ENCODE measurements at places on chromosomes 5 and 9. TPM values are rescaled to one million over a fixed set of nuclear protein-coding genes. Genes with fewer than 3 reads are reported as not detected.

- DNase-seq: no peak
Measured at GRCh38 chr9:4798281-4799032, 5.7 kb downstream of the RCL1 start.

DNA sequence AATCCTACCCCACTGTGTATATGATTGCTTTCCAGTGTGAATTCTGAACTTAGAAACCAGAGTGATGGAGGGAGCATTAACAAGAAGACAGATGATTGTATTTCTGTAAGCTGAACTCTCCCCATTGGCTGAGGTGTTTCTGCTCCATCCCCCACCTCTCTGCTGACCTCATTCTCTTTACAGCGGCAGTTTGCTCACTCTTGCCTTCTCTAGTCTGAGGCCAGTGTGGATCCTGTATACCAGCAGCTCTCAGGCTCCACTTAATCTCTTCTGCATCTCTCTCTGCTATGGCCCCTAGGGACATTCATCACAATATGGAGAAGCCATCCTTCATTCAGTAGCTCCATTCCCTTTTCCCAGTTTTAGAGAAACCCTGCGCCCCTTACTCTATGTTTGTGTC lies 358.8 kb downstream of the MAN2A1 start:
- no peak for DNase-seq

PCDHGA7 gene
- total RNA-seq: 4.1 TPM

GRCh38 chr9:2302606-2303005 lies 287.5 kb downstream of the SMARCA2 start:
- DNase-seq: no peak

- DNase-seq: no peak
Measured at GRCh38 chr9:78612091-78612490, 315.2 kb downstream of the PSAT1 start.

DNA sequence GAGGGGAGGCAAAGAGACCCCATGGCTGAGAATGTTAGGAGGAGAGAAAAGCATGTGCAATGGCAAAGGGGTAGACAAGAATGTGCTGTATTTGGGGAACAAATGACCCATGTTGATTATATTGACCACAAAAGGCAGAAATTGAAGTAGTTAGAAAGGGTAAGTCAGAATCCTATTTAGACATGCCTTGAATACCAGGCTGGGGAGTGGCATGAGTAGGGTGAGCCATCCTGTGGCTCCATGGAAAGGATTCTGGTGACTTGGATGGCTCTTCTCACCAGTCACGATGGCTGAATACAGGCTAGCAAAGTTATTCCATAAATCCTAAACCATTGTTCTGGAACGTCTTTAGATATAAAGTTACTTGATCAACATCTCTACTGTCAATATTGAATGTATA lies 73.4 kb upstream of the MEF2C start:
- no peak for DNase-seq

- no peak for DNase-seq
Measured at GRCh38 chr9:89817151-89817950, 212.5 kb downstream of the GADD45G start.

GRCh38 chr5:173960986-173961385 lies 28.0 kb upstream of the C5orf47 start:
- DNase-seq: no peak

SLIT3 gene
- total RNA-seq: 54.1 TPM

PCDHB10 gene
- total RNA-seq: 2.3 TPM

DNA sequence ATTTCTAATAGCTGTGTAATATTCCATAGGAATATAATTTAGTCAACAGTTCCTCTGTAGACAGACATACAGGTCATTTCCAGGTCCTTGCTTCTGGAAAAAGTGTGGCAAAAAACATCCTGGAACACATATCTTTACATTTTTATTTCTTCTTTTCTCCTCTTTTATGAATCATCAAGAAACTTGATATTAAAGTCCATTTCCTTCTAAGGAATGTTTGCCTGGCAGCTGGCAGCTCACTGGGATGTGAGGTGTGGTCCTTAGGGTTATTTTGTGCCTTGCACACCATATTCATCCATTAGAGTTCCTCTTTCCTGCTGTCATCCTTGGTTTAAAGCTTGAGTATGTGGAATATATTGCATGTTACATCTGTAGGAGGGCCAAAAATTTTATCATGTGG lies 122.0 kb downstream of the GALNT10 start:
- no peak for DNase-seq

- no peak for DNase-seq
Measured at GRCh38 chr9:117412841-117413240, 2.0 kb downstream of the ASTN2 start.

Measured in kidney (tissue), 22 donors.